ENCODE measurements at places on chromosomes 5 and 9.

GRCh38 chr5:87686975-87687374 lies 274.2 kb upstream of the CCNH start:
- no peak for DNase-seq

DNA sequence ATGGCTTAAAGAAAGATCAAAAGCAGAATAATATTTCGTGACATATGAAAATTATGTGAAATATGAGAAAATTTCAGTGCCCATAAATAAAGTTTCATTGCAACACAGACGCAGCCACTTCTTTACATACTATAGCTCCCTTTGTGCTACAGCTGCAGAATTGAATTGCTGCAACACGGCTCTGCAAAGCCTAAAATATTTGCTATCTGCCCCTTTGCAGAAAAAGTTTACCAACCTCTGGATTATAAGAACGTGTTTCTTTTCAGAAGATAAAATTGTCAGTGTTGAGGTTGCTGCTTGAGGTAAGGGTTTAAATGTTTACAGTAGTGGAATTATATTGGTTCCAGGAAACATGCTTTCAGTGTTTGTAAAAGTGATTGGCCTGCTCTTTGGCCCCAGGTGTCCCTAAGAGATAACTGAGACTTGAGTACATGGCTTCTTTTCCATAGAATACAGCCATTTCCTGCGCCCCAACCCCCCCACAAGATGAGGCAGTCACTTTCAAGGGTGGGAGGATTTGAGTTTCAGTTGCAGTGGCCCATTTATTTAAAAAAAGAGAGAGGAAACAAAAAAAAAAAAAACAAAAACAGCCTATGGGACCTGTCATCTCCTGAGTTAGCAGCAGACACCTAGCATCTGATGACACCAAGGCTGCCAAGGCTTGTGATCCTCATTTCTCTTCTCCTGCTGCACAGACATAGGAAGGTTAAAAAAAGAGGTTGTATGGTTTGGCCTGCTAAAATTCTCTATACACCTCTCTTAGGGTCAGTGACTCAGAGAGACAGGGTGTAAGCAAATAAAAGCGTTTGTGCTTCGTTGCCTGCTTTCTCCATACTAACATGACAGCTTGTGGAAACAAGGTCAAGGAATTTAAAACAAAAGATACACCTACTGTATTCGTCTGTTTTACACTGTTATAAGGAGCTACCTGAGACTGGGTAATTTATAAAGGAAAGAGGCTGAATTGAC lies 28.0 kb upstream of the HTR4 start:
- DNase-seq: no peak

DNA sequence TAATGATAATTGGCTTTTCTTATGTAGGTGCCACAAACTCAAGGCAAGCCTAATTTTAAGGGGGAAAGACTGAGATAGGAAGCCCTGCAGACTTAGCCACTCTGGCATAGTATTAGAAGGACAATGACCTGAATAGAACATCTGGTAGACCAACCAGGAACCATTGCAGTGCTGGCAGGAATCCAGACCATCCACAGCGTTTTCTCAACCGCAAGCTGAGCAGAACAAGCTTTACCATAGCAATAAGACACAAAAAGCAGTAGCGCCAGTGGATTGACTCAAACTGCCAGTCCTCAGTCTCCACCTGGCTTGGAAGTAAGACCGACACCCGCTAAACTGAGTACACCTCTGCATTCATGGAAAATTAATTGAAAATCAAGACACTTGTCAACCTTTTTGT lies 141.3 kb upstream of the LPAR1 start:
- no peak for DNase-seq

GRCh38 chr5:124738681-124739633 lies 7.5 kb downstream of the ZNF608 start:
- no peak for DNase-seq

DNA sequence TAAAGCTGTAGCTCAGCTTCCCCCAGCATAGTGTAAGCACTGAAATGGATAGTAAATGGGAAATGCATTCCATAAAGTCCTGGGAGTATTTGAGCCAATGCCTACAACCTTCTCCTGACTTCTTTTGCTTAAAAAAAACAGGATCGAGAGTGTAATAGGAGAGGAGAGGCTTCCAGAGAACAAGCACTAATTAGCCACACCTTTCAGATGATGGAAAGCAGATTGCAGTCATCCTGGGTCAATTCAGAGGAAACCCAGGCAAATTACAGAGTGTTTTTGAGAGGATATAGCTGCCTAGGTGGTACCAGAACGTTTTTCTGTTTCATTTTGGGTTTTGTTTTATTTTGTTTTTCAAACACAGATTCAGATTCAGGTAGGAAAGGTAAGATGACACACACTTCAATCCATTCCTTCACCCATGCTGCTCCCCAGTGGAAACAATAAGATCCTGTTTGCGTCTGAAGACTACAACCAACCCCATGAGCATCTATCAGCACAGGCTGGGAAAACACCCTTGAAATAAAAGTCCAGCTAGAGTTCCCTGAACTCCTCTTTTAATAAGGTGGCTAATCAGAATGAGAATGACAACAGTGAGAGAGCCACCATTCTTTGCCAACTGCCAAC lies 95.6 kb downstream of the RFK start:
- DNase-seq: no peak

- no peak for DNase-seq
These were observed 30.6 kb downstream of the LVRN start for GRCh38 chr5:115992848-115993350.

DNA sequence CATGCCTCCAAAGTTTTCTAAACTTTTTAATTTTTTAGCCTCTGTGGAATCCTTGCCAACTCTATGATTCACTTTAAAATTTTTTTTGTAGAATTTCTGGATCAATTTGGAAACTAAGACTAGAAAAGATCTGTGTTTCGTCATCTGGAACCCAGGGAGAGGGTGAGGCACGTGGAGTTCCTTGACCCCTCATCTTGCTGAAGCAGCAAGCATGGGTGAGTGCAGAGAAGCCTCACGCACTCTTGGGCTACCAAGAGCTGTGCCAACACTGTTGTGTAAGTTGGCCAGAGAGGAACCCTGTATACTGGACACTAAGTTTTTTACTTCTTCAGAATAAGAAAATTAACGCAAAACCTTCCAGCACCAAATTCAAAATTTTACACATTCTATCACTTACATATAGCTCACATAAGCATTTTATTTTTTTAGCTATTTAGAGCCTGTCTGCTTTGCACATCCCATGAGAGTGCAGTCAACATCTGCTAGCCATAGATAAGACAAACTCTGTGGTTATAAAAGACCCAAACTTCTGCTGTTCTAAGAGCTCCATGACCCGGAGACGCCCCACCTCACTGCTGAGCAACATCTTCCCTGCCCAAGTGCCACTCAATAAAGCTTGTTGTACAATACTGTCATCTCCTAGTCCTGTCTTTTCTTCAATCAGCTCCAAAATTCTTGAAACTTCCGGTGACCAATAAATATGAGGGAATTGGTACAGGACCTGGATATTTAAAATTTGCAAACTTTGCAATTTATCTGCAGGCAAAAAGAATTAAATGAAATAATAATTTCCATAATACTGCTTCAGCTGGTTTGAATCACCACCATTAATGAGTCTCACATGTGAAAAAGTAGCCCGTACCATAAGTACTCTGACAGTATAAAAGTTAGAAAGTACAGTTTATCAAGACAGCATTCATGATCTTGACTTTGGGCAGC lies 69.7 kb upstream of the ADCY2 start:
- no peak for DNase-seq
